ENCODE measurements at places on chromosomes 7 and 10.
A peak's percentile ranks its signal among the peaks of the same experiment; 100 is the strongest.

DNA sequence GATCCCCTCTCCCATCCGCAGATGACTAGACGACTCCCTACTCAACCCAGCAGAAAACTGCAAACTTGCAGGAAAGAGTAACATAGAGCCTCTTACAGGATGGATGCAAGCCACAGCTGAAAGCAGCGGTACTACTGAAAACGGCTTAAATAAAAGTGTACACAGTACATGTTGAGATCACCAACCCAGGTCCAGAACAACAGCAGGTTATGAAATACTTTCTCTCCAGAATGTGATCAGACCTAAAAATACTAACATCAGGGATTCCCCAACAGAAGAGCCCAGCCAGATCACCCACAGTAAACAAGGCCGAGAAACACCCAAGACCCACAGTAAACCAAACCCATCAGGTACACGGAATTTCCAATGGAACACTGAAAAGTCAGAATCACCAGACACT lies 13.2 kb downstream of the ATE1 start:
- peaks cover 5% of the 10 kb centered on the region for H3K36me3 ChIP-seq
- no peaks in the 10 kb centered on the region for H3K4me1 ChIP-seq
- no peak overlapping the region for H3K4me3 ChIP-seq
- DNase-seq = no peak

- DNase-seq = no peak
- no peak overlapping the region for H3K27ac ChIP-seq
- no peak overlapping the region for H3K4me3 ChIP-seq
- H3K27me3 ChIP-seq = no peaks in the 10 kb centered on the region
Measured at GRCh38 chr7:73920406-73921134, 59.6 kb downstream of the TMEM270 start.

- no peak for DNase-seq
- no peaks in the 10 kb centered on the region for H3K36me3 ChIP-seq
- peaks cover 9% of the 10 kb centered on the region for H3K4me1 ChIP-seq
- H3K27me3 ChIP-seq = no peaks in the 10 kb centered on the region
Measured at GRCh38 chr10:103583871-103584215, 90.3 kb downstream of the NEURL1 start.

DNA sequence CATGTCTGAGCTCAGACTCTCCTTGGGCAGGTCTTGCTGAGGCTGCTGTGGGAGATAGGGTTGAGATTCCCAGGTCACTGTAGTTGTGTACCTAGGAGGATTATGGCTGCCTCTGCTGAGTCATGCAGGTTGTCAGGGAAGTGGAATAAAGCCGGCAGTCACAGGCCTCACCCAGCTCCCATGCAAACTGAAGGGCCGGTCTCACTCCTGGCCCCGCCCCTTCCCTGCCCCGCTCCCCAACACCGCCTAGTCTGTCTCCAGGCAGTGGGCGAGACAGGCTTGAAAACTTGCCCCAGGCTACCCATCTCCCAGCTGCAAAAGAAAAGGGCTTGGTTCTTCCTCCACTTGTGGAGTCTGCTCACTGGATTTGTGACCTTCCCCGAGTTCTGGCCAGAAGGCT lies 41.6 kb upstream of the SDHAF3 start:
- no peaks in the 10 kb centered on the region for H3K27me3 ChIP-seq
- no peak for DNase-seq
- no peaks in the 10 kb centered on the region for H3K36me3 ChIP-seq
- no peaks in the 10 kb centered on the region for H3K4me1 ChIP-seq

- no peaks in the 10 kb centered on the region for H3K36me3 ChIP-seq
- H3K27me3 ChIP-seq = no peaks in the 10 kb centered on the region
- no peak for DNase-seq
- H3K4me1 ChIP-seq = no peaks in the 10 kb centered on the region
Measured at GRCh38 chr7:132286836-132287235, 289.4 kb downstream of the PLXNA4 start.

- H3K36me3 ChIP-seq = no peaks in the 10 kb centered on the region
- no peak for DNase-seq
- H3K4me1 ChIP-seq = peaks cover 14% of the 10 kb centered on the region
- no peak overlapping the region for H3K4me3 ChIP-seq
Measured at GRCh38 chr7:30465811-30466180, 12.8 kb downstream of the NOD1 start.

- H3K27me3 ChIP-seq = peaks cover 36% of the 10 kb centered on the region
- no peak overlapping the region for H3K27ac ChIP-seq
- H3K4me1 ChIP-seq = no peaks in the 10 kb centered on the region
Measured at GRCh38 chr10:26214551-26215395, 1.8 kb upstream of the GAD2 start.

- H3K27me3 ChIP-seq = no peaks in the 10 kb centered on the region
- H3K36me3 ChIP-seq = peaks cover 14% of the 10 kb centered on the region
- H3K4me1 ChIP-seq = no peaks in the 10 kb centered on the region
- DNase-seq = no peak
- H3K27ac ChIP-seq = no peak overlapping the region
- H3K4me3 ChIP-seq = no peak overlapping the region
Measured at GRCh38 chr7:73701357-73701995, 18.0 kb downstream of the STX1A start.

GRCh38 chr10:59012839-59013238 lies 163.6 kb upstream of the PHYHIPL start:
- no peak overlapping the region for H3K4me3 ChIP-seq
- H3K27ac ChIP-seq = no peak overlapping the region
- no peak for DNase-seq
- H3K27me3 ChIP-seq = no peaks in the 10 kb centered on the region

GRCh38 chr7:18386607-18387006 lies 108.9 kb upstream of the HDAC9 start:
- H3K4me1 ChIP-seq = no peaks in the 10 kb centered on the region
- DNase-seq = no peak
- H3K27me3 ChIP-seq = no peaks in the 10 kb centered on the region

DNA sequence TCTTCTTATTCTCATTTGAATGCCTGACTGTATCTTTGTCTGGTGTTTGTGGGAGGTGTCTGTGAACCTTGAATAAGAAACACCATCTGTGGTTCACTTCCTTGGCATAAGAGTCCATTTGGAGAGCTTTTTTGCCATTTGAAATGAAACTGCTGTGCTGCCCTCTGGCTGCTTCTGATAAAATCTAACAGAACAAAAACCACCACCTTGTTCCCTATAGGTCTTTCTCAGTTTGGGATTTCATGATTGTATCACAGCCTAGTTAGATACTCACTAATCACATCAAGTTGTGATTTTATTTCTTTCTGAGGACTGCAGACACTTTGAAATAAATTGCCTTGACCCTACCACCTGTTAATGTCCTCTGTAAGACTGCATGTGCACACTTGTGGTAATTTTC lies 102.7 kb upstream of the FAM13C start:
- DNase-seq = no peak
- no peaks in the 10 kb centered on the region for H3K36me3 ChIP-seq
- no peaks in the 10 kb centered on the region for H3K27me3 ChIP-seq
- H3K27ac ChIP-seq = no peak overlapping the region
- H3K4me3 ChIP-seq = no peak overlapping the region

GRCh38 chr7:139641337-139641992 lies 118.0 kb downstream of the CLEC2L start:
- no peak overlapping the region for H3K4me3 ChIP-seq
- H3K27ac ChIP-seq = no peak overlapping the region
- no peaks in the 10 kb centered on the region for H3K36me3 ChIP-seq

- no peaks in the 10 kb centered on the region for H3K4me1 ChIP-seq
- peaks cover 4% of the 10 kb centered on the region for H3K27me3 ChIP-seq
- no peaks in the 10 kb centered on the region for H3K36me3 ChIP-seq
- H3K4me3 ChIP-seq = no peak overlapping the region
Measured at GRCh38 chr7:156147104-156147503, 334.8 kb upstream of the SHH start.

- H3K36me3 ChIP-seq = no peaks in the 10 kb centered on the region
- no peak overlapping the region for H3K4me3 ChIP-seq
- H3K4me1 ChIP-seq = no peaks in the 10 kb centered on the region
Measured at GRCh38 chr10:109676703-109677102, 246.6 kb downstream of the XPNPEP1 start.

GRCh38 chr10:129032372-129033313 lies 434.4 kb upstream of the MGMT start:
- H3K27ac ChIP-seq = no peak overlapping the region
- no peak for DNase-seq
- peaks cover 31% of the 10 kb centered on the region for H3K4me1 ChIP-seq
- no peaks in the 10 kb centered on the region for H3K36me3 ChIP-seq
- no peaks in the 10 kb centered on the region for H3K27me3 ChIP-seq

DNA sequence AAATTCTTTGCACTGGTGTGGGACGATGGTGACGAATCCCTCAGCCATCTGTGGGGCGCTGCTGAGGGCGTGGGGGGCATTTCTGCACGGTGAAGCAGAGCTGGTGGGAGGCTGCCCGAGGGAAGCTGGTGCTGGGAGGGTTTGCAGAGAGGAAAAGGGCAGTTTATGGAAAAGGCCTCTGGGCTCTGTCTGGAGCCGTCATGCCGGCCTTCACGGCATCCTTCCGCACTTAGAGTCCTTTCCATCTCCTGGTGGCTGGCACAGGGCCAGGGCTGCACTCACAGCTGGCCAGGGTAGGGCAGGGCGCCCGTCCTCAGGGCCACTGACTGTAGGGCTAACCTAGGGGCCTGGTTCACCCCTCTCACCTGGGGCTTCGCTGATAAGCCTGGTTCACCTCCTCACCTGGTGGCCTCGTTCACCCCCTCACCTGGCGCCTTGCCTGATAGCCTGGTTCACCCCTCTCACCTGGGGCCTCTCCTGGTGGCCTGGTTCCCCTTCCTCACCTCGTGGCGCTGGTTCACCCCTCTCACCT lies 598 bp upstream of the AMZ1 start:
- DNase-seq = no peak
- H3K4me1 ChIP-seq = peaks cover 10% of the 10 kb centered on the region
- no peak overlapping the region for H3K4me3 ChIP-seq
- no peaks in the 10 kb centered on the region for H3K36me3 ChIP-seq
- no peak overlapping the region for H3K27ac ChIP-seq

DNA sequence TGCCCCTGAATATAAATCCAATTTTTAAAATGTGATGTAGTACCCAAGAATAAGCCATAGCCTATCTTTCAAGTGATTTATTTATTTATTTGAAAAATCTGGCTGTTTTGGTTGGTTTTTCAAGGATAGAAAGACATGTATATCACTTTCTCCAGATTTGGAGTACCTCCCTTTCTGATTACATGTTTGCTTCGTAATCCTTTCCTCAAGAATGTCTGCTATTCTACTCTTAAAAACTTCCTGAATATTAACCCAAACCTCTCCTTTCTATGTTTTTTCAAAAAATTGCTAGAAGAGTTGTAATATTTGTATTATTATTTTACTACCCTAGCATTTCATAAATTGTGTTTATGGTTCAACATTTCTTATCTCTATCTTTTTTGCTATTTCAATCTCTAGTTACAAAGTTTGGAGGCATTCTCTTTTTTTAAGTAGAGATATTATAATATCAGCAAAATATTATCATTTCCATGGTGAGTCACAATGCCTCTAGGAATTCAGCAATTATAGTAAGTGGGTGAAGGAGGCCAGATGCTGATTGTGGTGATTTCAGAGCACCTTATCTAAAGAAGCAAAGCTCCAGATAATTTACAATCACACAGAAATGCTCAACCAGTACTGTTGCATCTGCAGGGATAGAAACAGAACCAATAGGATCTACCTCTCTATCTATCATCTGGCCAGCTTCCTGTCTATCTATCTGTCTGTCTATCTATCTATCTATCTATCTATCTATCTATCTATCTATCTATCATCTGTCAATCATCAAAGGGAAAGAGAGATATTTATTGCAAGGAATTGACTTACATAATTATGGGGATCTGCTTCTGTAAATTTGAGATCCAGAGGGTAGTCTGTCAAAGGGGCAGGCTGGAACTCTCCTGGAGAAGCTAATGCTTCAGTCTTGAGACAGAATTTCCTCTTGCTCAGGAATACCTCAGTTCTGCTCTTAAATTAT lies 412.5 kb upstream of the SEMA3C start:
- DNase-seq = no peak
- H3K27ac ChIP-seq = no peak overlapping the region
- H3K27me3 ChIP-seq = no peaks in the 10 kb centered on the region
- H3K36me3 ChIP-seq = no peaks in the 10 kb centered on the region
- H3K4me1 ChIP-seq = no peaks in the 10 kb centered on the region

GRCh38 chr7:130087364-130087763 lies 17.0 kb downstream of the KLHDC10 start:
- no peak for DNase-seq
- peaks cover 3% of the 10 kb centered on the region for H3K4me1 ChIP-seq
- H3K36me3 ChIP-seq = no peaks in the 10 kb centered on the region

GRCh38 chr10:103557455-103557854 lies 64.0 kb downstream of the NEURL1 start:
- no peak overlapping the region for H3K4me3 ChIP-seq
- H3K27me3 ChIP-seq = peaks cover 11% of the 10 kb centered on the region
- H3K36me3 ChIP-seq = no peaks in the 10 kb centered on the region
- peaks cover 10% of the 10 kb centered on the region for H3K4me1 ChIP-seq
- H3K27ac ChIP-seq = no peak overlapping the region

DNA sequence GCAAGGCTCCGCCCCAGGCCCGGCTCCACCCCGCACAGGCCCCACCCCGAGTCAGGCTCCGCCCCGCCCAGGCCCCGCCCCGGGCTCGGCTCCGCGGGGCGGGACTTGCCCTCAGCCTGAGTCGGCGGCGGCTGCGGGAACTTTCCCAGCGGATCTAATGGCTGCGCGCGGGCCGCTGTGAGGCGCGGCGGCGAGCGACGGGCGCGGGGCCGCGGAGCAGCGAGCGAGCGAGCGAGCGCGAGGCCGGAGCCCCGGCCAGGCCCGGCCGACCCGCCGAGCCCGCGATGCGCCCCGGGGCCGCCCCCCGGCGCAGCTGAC lies at the start of gene INPP5A:
INPP5A (plus strand) TSS at position 104 of the 318 bp plus-strand sequence. CDS start 310 bp downstream, outside the sequence.
- peak within 1 kb of the TSS; percentile 57 for H3K27ac ChIP-seq
- H3K4me3 ChIP-seq = peak within 1 kb of the TSS; percentile 74

GRCh38 chr7:142896151-142896550 lies 10.6 kb upstream of the TRPV6 start:
- H3K4me1 ChIP-seq = no peaks in the 10 kb centered on the region
- DNase-seq = no peak
- no peak overlapping the region for H3K27ac ChIP-seq
- H3K27me3 ChIP-seq = no peaks in the 10 kb centered on the region

- H3K27me3 ChIP-seq = peaks cover 11% of the 10 kb centered on the region
- no peak overlapping the region for H3K4me3 ChIP-seq
- no peaks in the 10 kb centered on the region for H3K36me3 ChIP-seq
- no peak for DNase-seq
- no peaks in the 10 kb centered on the region for H3K4me1 ChIP-seq
Measured at GRCh38 chr10:70459774-70460490, 18.5 kb upstream of the NODAL start.

GRCh38 chr10:126511917-126512479 lies 123.7 kb upstream of the ADAM12 start:
- DNase-seq = no peak
- no peak overlapping the region for H3K27ac ChIP-seq
- no peaks in the 10 kb centered on the region for H3K36me3 ChIP-seq
- H3K27me3 ChIP-seq = no peaks in the 10 kb centered on the region
- no peak overlapping the region for H3K4me3 ChIP-seq

- no peak overlapping the region for H3K27ac ChIP-seq
- H3K4me1 ChIP-seq = no peaks in the 10 kb centered on the region
- no peaks in the 10 kb centered on the region for H3K27me3 ChIP-seq
- H3K36me3 ChIP-seq = no peaks in the 10 kb centered on the region
Measured at GRCh38 chr7:55110993-55111361, 92.2 kb downstream of the EGFR start.

GRCh38 chr7:39721345-39721744 lies 98.0 kb downstream of the RALA start:
- H3K36me3 ChIP-seq = no peaks in the 10 kb centered on the region
- H3K27ac ChIP-seq = no peak overlapping the region
- no peak for DNase-seq
- no peak overlapping the region for H3K4me3 ChIP-seq
- no peaks in the 10 kb centered on the region for H3K4me1 ChIP-seq
- H3K27me3 ChIP-seq = no peaks in the 10 kb centered on the region

All from CD8-positive, alpha-beta memory T cell (primary cell).